CD4-positive, alpha-beta T cell treated with Interleukin-1 beta for 1 hour (primary cell): ENCODE measurements at places on chromosomes 13 and 19.

GRCh38 chr19:29966588-29967249 lies 24.7 kb downstream of the URI1 start:
- peak; percentile 8 for DNase-seq

GRCh38 chr13:75804605-75805004 lies 168.5 kb downstream of the LMO7 start:
- no peak for DNase-seq

DNA sequence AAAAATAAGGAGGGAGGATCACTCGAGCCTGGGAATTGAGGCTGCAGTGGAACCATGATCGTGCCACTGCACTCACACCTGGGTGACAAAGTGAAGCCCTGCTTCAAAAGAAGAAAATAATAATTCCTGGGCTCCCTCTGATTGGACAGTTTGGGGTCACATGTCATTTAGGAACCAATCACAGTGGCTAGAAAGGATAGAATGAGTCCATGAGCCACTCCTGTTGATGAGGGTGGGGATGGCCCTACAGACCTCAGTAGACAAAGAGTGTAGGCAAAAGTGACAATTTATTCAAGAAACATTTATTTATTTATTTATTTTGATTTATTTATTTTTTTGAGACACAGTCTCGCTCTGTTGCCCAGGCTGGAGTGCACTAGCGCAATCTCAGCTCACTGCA lies 26.8 kb upstream of the ADGRE5 start:
- no peak for DNase-seq

- DNase-seq = peak; percentile 42
Measured at GRCh38 chr19:7515645-7516151, at the start of gene ZNF358. ZNF358 (plus strand) TSS chr19:7516103; CDS start chr19:7519243, 3,140 bp downstream.

- DNase-seq = no peak
Measured at GRCh38 chr19:51044327-51044726, 9.5 kb upstream of the KLK12 start.

DNA sequence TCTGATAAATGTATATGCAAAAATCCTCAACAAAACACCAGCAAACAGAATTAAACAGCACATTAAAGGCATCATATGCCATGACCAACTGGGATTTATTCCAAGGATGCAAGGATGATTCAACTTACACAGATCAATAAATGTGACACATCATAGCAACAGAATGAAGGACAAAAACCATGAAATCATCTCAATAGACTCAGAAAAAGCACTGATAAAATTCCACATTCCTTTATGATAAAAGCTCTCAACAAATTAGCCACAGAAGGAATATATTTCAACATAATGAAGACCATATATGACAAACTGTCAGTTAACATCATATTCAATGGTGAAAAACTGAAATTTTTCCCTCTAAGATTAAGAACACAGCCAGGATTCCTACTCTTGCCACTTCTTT lies 691.6 kb downstream of the DIAPH3 start:
- DNase-seq = no peak

GRCh38 chr19:35559281-35559659 lies 4.2 kb downstream of the ATP4A start:
- no peak for DNase-seq

GRCh38 chr19:37511186-37511585 lies 4.4 kb downstream of the ZNF793 start:
- DNase-seq = no peak

DNA sequence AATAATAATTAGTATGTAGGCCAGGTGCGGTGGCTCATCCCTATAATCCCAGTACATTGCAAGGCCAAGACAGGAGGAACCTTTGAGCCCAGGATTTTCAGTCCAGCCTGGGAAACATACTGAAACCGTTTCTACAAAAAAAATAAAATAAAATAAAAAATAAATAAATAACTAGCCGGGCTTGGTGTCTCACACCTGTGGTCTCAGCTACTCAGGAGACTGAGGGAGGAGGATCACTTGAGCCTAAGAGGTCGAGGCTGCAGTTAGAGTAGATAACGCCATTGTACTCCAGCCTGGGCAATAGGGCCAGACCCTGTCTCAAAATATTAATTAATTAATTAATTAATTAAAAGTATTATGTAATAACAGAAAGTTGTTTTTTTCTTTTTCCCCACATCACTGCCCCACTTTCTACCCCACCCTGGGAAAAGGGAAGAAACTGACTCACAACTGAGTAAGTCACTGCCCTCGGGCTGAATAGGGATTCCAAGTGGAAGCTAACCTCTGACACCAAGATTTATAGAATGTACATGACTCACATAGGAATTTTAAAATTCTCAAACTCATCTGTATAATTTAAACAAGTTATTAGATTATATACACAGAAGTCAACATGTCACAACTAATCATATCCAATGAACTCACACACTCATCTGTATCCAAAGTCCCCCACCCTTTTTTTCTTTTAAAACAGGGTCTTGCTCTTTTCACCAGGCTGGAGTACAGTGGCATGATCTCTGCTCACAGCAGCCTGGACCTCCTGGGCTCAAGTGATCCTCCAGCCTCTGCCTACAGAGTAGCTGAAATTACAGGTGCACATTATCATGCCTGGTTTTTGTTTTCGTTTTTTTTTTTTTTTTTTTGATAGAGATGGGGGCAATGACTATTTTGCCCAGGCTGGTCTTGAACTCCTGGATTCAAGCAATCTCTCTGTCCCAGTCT lies 12.5 kb downstream of the ZNF611 start:
- no peak for DNase-seq

- peak; percentile 62 for DNase-seq
Measured at GRCh38 chr19:7917267-7918061, 2.7 kb upstream of the SNAPC2 start.

DNA sequence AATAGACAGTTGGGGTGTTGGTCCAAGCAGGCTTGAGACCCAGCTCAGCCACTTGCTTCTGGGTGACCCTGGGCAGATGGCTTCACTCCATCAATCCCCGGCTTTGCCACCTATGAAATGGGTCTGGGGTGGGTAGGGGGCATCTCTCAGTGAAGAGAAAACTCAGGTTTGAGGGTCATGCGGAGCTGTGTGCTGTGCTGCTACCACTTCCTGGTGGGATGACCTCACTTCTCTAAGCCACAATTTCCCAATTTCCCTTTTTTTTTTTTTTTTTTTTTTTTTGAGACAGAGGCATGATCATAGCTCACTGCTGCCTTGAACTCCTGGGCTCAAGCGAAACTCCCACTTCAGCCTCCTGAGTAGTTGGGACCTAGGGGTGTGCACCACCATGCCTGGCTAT lies 4.6 kb upstream of the PLAUR start:
- no peak for DNase-seq

DNA sequence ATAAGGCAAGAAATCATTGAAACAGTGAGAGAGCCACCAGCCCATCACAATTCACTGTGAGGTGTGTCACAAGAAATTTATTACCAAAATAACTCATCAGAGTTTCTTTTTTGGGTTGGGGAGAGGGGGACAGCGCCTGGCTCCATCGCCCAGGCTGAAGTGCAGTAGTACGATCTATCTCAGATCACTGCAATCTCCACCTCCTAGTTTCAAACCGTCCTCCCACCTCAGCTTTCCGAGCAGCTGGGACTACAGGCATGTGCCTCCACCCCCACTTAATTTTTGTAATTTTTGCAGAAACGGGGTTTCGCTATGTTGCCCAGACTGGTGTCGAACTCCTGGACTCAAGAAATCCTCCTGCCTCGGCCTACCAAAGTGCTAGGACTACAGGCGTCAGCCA lies 3.6 kb downstream of the IFNL1 start:
- DNase-seq = no peak

GRCh38 chr19:38544569-38545315 lies 73.0 kb downstream of the MAP4K1 start:
- peak; percentile 74 for DNase-seq

DNA sequence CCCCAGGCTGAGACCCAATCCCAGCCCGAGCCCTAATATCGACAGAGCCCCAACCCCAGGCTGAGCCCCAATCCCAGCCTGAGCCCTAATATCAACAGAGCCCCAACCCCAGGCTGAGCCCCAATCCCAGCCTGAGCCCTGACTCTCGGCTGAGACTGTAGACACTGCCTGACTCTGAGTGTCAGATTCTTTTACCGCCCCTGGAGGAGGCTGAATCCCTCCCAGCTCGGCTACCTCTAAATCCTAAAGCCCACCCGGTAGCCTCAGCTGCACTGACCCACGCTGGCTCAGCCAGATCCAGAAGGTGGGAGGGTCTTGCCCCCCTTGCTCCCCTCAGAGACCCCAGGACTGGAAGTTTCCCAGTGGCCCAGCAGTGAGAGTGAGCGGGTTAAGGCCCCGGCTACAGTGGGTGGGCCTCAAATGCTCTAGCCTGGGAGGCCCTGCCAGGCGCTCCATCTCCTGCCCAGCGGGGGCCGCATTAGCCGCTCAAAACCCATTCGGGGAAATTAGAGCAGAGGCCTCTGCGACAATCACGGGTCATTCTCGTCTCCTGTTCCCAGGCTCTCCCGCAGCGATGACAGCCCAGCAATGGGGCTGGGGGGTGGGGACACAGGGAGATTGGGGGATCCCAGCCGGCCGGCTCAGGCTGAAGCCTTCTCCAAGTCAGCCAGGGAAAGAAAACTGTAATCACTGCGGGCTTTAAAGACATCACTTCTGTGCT lies 43.8 kb downstream of the ZNRF4 start:
- no peak for DNase-seq

- no peak for DNase-seq
Measured at GRCh38 chr13:95470574-95471366, 81.8 kb upstream of the CLDN10 start.

DNA sequence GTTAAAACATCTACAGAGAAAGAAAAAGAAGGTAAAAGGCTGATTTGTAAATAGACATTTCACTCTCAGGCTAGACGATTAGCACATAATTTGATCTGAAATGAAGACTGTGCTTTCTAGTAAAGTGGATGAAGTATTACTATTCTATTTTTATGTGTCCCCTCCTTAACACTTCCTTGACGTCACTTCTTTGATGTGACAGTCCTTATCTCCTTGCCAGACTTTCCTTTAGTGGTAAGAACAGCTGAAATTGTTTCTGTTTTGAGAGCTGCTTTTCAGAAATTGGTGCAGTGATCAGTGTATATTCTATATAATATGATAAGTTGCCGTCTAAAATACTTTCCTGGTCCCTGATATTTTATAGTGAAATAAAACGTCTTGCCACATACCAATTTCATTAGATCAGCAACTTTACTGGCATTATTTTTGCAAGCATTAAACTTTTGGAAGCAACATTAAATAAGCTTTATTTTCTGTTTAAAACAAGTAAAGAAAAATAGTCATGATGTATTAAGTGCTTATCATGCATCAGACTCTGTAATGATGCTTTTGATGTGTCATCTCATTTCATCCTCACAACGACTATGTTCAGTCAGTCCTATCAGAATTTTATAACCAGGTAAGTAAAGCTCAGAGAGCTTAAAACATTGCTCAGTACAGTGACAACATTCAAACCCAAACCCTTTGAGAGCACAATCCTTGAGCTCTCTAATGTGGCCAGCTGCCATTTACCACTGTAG lies 210.3 kb upstream of the PCDH9 start:
- DNase-seq = no peak

DNA sequence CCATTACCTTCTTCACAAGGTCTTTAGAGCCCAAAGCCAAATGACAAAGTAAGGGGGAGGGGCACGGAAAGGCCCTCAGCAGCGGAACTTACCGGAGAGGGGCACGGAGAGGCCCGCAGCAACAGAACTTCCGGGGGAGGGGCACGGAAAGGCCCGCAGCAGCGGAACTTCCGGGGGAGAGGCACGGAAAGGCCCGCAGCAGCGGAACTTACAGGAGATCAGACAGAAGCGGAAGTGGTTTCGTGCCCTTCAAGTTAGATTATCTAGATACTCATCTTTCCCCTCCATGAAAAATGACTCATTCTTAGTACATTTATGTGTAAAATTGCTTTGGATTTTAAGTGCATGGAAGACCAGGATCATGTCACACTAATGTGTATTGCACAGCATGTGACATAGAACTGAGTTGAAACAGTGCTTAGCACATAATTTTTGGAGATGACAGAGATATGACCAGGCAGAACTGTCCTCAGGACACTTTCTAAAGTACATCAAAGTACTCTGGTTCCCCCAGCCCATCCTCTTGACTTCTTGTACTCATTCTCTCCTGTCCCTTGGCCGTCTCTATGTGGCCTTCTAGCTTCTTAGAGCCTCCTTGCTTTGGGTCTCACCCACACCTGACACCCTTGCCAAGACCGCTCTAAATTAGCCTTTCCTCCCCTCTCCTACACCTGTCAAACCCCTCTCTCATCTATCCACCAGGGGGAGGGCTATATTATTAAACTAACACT lies 25.7 kb upstream of the TPTE2 start:
- DNase-seq = peak; percentile 77

DNA sequence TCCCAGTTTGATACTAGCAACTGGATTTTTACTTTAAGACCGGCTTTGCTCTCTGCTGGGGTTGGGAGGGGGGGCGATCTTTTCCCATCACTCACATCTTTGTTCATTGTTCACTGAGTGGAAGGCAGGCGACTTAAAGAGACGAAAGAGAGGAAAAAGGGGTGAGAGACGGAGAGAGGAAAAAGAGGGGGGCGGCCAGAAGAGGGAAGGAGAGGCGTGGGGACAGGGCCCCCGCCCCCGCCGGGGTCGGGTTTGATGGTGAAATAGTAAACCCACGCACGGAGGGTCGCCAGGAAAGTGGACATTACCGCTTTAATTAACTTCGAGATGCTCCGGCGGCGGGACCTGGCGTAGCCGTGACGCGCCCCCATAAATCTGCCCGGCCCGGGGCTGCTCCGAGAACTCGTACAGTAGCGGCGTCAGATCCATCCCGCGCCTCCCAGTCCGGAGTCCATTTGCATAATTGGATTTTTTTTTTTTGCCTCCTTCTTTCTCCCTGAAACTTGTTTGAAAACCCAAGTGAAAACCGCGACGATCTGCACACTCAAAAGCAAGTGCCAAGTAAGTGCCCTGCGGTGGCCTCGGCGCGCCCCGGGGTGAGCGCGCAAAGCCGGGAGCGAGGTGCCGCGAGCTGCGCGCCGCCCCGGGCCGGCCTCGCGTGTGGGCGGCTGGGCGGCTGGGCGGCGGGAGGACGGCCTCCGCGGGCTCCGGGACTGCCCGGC lies 143.9 kb upstream of the ZNF536 start:
- no peak for DNase-seq

DNA sequence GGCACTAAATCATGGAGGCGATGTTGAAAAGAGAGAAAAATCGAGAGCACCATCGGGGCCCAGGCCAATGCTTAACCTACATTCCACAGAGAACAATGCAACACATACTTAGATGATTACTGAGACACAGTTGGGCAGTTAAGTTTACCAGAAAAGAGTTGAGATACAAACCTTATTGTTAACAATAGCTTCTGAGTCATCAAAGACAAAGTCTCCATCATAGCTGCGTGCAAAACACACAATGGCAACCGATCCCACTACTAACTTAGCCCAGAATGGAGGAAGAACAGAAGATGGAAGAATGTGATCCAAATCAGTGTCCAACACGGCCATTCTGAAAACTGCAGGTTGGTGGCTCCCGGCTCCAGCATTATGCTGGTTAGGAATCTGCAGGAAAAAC lies 6.2 kb downstream of the TMTC4 start:
- DNase-seq = no peak

DNA sequence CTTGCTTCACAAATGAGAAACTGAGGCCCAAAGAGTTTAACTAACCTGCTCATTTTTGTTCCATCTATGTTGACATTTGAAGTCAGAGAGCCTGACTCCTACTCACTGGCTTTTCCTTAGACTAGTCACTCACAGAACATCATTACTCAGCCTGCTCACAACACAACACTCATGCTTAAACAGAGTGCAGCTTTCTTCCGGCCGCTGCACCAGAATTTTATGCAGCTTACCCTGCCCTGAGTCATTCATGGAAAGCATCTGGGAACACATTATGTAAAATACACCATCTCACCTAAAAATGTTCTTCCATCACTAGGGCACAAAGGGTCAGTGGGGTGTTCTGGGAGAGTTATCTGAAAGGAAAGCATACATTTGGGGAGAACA lies 303.4 kb downstream of the SPRY2 start:
- DNase-seq = no peak

- no peak for DNase-seq
Measured at GRCh38 chr19:20351244-20351643, 184.2 kb downstream of the ZNF486 start.
